Activated CD8-positive, alpha-beta T cell treated with anti-CD3 and anti-CD28 coated beads for 36 hours (primary cell): ENCODE measurements at places on chromosomes 4 and X. TPM values are rescaled to one million over a fixed set of nuclear protein-coding genes. Genes with fewer than 3 reads are reported as not detected.

TRIML2 gene
- total RNA-seq: not detected

DNA sequence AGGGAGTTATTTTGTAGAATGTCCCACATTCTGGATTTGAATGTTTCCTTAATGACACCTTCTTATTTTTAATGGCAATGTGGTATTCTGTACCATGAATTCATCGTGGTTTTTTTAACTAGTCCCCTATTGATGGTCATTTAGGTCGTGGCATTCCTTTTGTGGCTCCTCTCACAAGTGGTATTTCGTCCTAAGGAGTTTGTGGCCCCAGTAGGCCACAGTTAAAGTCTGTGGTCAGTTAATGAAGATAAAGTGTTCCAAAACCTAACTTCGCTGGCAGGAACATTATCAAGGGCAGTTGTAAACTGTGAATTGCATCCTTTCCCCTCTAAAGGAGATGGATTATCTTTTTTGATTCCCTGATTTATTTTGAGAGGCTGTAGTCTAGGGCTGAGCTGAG is 133.2 kb downstream of the TMEM164 start:
- H3K27ac ChIP-seq: no peak overlapping the region
- peaks cover 7% of the 10 kb centered on the region for H3K36me3 ChIP-seq
- no peak overlapping the region for H3K4me3 ChIP-seq
- no peaks in the 10 kb centered on the region for H3K27me3 ChIP-seq
- H3K4me1 ChIP-seq: peaks cover 10% of the 10 kb centered on the region

TRO gene
- 4.0 TPM for total RNA-seq

GRCh38 chr4:53307819-53308780 is 57.8 kb downstream of the SCFD2 start:
- H3K27me3 ChIP-seq: no peaks in the 10 kb centered on the region
- H3K4me3 ChIP-seq: no peak overlapping the region
- no peak overlapping the region for H3K27ac ChIP-seq
- peaks cover 8% of the 10 kb centered on the region for H3K4me1 ChIP-seq
- DNase-seq: no peak

NKX1-1 gene
- not detected for total RNA-seq

MAGEA1 gene
- total RNA-seq: not detected
